ENCODE measurements at places on chromosomes 2 and 18.
A peak's percentile ranks its signal among the peaks of the same experiment; 100 is the strongest.

- no peak for DNase-seq
These were observed 135.0 kb downstream of the EPHA4 start for GRCh38 chr2:221437056-221437455.

GRCh38 chr2:38702413-38702812, 36.5 kb downstream of the GALM start:
- peak; percentile 83 for DNase-seq

- no peak for DNase-seq
These were observed 102.2 kb upstream of the MSH2 start for GRCh38 chr2:47300609-47301276.

DNA sequence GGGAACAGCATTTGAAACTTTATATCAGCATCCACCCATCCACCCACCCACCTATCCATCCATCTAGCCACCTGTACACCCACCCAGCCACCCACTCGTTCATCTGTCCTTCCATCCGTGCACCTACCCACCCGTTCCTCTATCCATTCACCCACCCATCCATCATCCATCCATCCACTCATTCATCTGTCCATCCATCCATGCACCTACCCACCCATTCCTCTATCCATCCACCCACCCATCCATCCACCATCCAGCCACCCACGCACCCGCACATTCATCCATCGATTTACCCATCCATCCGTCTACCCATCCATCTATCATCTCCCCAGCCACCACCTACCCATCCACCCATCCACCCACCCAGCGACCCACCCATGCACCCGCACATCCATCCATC, 24.8 kb downstream of the LDLRAD4 start:
- no peak for DNase-seq

- DNase-seq: no peak
These were observed 159.3 kb upstream of the MYCN start for GRCh38 chr2:15780912-15781574.

DNA sequence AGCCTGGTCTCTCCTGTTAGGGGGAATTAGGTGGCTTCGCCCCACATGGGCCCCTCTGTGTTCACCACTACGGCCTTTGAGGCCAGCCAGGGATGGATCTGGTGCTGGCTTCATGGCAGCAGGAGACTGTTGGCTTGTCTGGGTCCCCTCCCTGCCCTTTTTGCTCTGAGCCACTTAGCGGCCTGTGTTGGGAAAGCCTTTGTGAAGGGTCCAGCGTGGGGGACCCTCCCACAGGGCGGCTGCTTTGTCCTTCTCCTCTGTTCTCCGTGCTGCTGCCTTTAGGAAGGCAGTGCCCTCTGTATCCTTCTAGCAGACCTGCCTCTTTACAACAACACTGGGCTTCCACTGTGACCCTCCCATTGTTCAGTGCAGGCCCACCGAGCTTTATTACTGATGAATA, 118.4 kb downstream of the TSN start:
- DNase-seq: no peak

DNA sequence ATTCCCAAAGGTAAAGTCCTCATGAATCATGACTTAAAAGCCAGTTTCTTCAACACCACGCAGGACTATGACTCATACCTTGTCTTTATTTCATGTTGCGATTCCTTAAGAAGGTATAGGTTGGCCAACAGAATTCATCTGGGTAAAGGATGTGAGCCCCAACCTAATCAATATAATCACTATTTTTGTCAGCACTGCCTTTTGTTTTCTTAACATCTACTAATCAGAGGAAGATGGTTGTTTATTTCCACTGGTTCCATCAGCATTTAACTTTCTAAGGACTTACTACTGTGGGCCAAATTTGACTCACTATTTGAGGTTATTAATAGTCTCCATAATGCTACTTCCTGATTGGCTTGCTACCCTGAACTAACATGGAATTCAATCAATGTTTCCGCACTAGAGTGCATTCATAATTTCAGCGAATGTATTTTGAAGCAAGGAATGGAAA, 78.6 kb downstream of the SCG2 start:
- peak; percentile 18 for DNase-seq

DNA sequence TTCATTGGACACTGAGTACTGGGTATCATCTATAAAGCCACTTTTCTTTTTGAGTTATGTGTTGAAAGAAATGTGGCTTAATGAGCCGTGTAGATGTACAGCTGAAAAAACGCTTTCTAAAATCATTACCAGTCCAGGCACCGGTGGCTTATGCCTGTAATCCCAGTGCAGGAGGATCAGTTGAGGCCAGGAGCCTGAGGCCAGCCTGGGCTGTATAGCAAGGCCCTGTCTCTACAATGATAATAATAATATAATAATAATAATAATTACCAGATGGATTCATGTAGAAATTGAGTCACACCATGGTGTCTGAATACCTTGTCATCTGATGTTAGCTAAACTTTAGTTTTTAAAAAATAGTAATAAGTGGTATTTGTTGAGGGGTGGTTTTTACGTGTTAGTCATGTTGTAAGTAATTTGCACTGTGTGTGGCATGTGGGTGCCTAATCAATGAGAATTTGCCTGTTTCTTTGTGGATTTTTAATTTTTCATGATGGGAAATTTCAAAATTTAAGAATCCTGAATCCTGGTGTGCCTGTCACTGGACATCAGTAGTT, 30.1 kb downstream of the NCK2 start:
- DNase-seq: no peak

DNA sequence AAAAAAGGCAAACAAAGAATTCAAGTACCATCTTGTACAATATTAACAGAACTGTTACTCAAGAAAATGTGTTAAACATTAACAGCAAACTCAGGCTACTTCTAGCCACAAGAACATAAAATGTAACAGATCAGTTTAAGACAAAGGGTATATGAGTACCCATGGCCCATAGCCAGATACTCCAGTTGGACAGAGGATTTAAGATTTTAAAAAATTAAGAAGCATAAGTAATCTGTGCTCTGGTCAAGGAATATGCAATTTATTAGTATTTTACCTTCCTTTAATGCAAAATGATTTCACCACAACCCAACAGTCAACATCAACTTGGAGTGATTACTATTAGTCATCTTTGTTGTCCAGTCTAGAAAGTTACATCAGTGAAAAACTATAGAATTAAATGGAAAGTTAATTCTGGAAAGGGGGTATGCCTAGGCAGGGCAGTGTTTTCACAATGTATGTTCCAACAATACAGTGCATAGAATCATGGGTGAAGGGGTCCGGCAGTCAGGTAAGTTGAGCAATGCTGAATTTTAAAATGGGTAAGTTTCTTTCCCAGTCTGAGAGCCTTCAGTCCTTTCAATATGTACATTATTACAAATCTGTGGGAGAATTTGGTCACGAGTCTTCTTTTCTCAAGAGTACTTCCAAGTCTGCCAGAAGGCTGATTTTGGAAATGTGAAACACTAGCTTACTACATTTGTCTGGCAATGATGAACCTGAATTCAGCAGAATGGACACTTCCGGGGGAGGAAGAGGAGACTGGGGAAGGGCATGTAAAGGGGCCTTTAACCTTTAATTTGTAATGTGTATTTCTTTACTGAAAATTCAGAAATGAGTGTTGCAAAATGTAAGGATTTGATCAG, 34.5 kb downstream of the SFT2D3 start:
- peak; percentile 31 for DNase-seq

- no peak for DNase-seq
These were observed 60.7 kb upstream of the GATA6 start for GRCh38 chr18:22108674-22109073.

DNA sequence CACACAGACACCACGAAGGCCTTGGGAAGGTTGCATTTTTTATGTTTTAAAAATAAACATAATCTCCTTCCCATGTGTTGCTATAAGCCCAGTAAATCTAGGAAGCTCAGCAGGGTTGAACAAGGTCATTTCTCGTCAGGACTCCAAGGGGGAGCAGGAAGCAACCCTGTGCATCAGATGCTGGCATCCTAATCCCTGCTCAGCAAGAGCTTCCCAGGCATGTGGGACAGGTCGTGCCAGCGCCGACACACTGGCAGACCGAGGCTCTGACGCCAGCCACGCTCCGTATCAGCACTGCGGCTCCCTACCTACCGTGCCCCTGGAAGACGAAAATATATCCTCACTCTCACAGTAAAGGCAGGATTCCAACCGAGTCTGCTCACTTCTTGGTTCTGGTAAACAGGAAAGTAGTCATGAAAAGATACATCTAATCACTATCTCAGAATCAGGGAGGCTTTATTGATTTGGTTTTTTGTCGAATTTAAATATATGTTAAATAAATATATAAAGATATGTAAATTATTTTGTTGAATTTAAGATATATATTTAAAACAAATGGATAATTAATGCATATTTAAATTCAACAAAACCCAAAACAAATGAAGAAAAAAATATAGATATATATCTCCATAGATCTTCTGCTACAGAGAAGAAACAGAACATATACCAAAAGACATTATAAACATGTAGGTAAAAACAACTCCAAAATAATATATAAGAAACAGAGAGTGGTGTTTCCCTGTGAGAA, 61.4 kb downstream of the TXNL1 start:
- DNase-seq: peak; percentile 46

- DNase-seq: no peak
These were observed 51.6 kb upstream of the TMEFF2 start for GRCh38 chr2:192246297-192246696.

GRCh38 chr2:175883586-175884194, 118.4 kb downstream of the LNPK start:
- no peak for DNase-seq

GRCh38 chr2:201642086-201642578, 1.2 kb downstream of the TMEM237 start:
- no peak for DNase-seq

- no peak for DNase-seq
These were observed 41.3 kb downstream of the PLEKHA3 start for GRCh38 chr2:178521304-178522150.

DNA sequence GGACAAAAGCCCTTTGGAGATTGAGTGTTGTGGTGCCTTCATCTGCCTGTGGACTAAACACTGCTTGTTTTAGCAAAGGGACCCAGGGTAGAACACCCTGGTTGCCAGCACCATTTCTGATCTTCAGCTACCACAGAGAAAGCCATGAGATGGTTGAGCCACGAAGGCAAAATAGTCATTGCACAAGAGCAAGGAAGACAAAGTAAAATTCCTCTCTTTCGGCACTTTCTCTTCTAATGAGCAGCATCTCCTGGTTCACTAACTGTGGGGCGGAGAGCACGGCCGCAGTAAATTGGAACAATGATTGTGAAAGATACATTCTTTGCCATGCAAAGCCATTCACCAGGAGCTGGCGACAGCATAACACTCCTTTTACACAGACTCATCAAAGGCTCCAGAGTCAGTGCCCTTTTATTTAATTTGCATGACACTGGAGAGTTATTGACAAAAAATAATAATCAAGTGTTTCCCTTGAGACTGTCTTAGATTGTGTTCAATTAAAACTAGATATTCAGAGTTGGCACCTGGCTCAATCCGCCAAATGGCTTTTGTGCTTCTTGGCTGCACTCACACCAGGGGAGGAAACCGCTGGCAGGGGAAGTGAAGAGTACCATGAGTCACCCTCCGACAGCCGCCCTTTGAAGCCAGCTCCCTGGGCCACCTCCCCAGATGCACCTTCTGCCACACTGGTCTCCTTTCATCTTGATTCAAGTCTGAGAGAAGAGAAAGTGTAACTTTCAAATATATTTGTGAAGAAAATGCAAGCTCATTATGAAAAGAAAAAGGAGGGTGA, 100.5 kb upstream of the MEIS1 start:
- DNase-seq: peak; percentile 9

DNA sequence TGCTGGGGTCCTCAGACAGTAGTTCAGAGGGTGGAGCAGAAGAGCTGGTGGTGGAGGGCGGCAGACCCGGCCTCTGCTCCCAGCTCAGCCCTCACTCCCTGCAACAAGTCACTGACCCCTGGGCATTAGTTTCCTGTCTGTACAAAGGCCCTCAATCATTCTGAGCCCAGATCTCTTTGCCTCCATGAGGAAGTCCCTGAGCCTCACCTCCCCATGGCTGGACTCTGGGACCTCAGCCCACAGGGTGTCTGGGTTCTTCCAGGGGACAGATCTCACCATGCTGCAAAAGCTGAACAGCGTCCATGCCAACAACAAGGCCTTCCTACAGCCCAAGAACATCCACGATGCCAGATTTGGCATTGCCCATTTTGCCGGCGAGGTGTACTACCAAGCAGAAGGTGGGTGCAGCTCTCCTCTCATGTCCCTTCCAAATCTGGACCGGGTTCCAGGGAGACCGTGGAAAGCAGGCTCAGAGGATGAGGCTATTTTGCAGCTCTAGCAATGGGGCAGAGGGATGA, 49.1 kb downstream of the MYO7B start:
- no peak for DNase-seq

DNA sequence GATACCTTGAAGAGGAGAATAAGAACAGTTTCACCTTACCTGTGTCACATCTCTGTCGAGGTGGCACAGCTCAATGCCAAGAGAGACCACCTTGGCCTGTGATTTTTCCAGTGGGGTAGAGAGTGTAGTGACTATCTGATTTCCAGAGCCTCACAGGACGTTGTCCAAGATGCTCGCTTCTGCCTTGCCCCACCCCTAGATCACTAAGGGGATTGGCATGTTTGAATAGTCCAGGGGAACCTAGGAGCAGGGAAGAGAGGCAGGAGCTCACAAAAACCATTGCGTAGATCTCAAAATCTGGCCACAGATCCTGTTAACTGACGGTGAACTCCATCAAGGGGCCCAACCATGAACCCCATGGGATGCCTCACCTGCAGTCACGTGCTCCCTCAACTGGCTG, 24.2 kb downstream of the TMEM178A start:
- no peak for DNase-seq

DNA sequence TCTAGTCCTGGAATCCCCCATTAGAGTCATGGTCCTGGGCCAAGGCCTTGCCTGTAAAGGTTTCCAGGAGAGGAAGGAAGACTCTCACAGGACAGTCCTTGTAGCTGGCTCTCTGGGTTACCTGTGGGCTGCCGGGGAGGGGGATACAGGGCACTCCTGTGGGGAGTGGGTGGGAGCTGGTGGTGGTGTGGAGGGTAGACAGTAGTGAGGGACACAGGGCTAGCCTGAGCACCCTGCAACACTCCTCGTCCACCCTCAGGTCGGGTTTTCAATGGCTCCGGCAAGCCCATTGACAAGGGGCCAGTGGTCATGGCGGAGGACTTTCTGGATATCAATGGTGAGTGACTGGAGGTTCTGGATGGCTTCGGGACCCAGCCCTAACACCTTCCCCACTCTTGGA, 19.7 kb upstream of the ANKRD53 start:
- no peak for DNase-seq

DNA sequence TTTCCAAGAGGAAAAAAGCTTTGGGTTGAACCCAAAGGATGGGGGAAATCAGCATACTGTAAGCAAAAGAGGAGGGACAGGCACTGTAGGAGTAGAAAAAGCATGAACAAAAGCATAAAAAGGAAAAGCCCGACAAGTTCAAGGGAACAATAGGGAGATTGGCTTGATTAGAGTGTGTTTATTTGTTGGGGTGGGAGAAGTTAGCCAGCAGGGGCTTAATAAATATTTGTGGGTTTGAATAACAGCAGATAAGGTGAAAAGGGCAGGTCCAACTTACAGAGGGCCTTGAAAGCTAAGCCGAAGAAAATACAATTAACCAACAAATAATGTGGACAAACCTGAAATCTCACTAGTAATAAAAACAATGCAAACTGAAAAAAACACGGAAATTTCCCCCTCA, 126.7 kb downstream of the THADA start:
- no peak for DNase-seq

- DNase-seq: no peak
These were observed 244.9 kb upstream of the MYT1L start for GRCh38 chr2:2575870-2576386.

All from AG10803 (cell line).